ENCODE measurements at places on chromosomes 2 and 18.

DNA sequence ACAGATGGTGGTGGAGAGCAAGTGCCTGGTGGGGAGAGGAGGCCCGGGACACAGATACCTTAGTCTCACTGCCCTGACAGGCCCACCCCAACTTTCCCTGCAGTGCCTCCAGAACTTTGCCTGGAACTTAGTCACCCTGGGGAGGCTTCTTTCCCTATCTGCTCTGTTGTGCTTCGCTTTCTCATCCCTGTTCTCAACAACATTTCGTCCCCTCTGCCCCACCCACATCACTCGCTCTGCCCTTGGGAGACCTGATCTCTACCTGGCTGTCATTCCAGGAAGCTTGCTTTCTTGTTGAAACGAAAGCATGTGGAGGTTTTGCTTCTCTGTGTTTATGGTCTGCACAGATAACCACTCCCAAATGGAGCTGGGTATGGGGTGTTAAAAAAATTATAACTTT lies 93.8 kb downstream of the PRKCE start:
- no peak for DNase-seq

DNA sequence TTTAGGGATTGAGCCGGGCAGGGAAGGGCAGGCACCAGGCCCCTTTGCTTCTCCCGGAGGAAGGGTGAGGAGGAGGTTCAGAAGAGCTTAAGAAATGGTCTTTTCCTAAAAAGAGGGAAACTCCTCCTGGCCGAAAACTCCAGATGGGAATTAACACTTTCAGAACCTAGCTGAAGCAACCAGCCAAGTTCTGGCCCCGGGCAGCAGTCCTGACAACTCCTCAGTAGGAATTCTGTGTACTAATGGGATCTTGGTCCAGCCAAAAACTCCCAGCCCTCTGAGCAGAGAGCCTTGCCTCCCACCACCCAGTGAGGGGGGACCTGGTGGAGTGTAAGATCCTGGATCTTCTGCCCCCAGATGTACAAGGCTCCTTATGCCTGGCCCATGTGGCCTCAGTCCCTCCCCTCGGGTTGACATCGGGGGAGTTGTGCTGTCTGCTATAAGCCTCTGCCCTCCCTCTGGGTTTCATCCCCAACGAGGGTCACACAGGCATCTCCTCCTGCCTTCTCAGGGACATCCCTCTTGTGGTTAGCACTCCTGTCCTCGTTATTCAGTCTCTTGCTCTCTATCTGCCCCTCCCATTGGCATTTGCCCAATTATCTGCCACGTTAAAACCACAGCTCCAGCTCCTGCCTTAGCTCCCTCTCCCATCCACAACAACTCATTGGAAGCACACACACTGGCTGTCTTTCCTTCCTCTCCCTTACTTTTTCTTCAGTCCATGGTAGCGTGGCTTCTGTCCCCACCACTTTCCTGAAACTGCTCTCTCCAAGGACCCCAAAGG lies 184.6 kb downstream of the CYP26B1 start:
- no peak for DNase-seq

GRCh38 chr2:44771522-44771921 lies 170.0 kb upstream of the SIX3 start:
- DNase-seq = no peak

DNA sequence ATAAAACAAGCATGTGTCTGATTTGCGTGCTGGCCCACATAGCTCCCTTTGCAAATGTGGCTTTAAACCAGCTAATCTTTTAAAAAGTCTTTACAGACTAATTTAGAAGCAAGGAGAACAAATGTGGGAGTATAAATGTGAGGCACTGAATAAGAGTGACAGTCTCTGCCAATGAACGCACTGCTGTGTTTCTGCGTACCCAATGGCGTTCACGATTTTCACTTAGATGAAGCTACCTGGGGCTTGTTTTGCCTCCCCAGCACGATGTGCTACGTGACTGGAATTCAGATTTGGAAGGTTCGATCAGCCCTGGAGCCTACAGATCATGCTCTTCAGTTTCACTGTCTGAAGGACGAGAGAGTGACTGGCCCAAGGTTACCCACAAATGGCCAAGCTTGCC lies 10.8 kb upstream of the CRACDL start:
- DNase-seq = no peak

GRCh38 chr2:181332044-181332605 lies 125.1 kb upstream of the ITGA4 start:
- DNase-seq = no peak

DNA sequence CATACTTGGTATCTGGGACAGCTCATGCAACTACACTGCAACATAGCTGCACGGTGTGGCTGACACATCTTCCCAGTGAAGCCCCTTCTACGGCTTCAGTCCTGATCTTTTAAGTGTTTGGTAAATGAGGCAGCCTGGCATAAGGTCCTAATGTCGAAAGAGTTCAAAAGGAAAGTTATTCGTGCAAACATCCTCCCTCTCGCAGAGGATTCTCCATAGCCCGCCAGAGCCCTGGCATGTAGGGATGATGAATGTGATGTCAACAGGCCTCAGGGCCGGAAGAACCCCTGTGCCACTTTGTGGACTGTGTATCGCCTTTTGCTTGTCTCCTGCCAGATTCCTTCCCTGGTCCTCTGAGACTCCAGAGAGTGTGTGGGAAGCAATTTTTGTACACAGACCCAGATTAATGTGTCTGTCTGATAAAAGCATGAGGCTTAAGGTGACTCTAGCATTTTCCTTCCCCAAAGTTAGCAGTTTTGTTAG lies 88.5 kb downstream of the SOCS6 start:
- no peak for DNase-seq

DNA sequence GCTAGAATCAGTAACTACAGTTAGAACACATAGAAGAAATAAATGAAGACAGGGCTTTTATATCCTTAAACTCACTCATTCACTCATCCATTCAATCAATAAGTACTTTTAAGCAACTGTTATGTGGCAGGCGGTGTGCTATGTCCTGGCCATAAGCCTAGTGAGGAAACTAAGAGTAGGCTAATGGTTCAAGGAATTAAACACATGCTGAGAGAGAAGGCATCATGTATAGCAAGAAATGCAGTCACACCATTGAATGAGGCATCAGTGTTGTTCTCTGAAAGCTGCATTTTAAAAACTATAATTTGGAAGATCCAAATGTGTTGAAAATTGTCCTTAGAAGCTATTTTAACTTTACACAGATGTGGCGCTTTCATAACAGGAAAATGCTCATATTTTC lies 86.5 kb upstream of the DTNA start:
- DNase-seq = no peak

GRCh38 chr2:54048117-54048785 lies 67.2 kb upstream of the ACYP2 start:
- no peak for DNase-seq

DNA sequence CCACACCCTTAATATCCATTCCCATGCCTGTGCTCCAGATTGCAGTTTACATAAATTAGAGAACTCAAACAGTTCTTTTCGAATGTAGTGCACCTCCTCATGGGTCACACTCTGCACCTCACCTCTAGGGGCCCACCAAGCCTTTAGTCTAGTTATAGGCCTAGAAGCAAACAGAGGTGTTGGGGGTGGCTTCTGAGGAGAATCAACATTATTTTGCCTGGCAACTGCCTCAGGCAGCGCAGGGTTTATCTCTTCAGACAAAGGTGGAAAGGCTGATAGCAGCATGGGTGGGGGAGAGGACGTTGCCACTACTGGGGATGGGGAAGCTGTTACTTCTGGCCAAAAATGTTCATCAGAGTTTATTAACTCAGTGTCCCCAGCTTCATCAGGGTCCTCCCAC lies 5.0 kb upstream of the GYPC start:
- no peak for DNase-seq

- DNase-seq = no peak
Measured at GRCh38 chr18:6323319-6323889, 91.3 kb downstream of the L3MBTL4 start.

DNA sequence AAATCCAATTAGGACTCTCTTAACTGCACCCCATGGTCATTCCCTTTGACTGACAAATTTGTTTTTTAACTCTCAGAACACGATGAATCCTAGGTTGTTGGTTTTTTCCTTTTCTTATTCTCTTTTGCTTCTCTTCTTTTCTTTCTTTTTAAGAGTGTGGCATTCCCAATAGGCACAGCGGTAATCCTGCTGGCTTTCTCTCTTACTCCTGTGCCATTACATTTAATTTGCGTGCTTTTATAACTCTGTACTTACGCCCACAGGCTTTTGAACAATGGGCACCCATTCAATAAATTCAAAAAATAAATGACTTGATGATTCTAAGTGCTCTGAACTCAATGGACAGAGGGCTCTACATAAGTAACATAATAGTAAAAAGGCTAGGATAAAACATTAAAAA lies 189.0 kb upstream of the SMAD7 start:
- peak; percentile 18 for DNase-seq

DNA sequence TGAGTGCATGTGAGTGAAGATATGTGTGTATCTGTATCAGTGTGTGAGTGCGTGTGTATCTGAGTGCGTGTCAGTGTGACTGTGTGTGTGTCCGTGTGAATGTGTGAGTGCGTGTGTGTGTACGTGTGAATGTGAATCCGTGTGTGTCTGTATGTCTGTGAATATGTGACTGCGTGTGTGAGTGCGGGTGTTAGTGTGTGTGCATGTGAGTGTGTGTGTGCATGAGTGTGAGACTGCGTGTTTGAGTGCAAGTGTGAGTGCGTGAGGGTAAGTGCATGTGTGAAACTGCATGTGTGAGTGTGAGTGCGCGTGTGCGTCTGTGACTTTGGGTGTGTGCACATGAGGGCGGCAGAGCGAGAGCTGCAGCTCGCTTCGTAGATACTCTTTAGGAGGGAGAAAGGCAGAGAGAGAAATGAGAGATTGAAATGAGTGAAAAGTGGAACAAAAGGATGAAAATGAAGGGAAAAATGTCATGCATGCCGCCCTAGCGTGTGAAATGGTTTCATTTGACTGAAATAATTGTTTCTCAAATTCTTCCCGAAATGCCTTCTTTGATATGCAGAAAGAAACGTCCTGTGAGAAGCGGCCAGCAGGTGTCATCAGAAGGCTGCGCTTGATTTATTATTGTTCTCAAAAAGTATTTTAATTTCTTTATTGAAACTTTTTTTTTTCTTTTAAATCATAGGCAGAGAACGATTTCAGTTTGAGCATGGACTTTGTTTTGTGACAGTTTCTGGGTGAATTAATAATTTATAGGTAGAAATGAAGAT lies 25.6 kb downstream of the ZNF407 start:
- no peak for DNase-seq

DNA sequence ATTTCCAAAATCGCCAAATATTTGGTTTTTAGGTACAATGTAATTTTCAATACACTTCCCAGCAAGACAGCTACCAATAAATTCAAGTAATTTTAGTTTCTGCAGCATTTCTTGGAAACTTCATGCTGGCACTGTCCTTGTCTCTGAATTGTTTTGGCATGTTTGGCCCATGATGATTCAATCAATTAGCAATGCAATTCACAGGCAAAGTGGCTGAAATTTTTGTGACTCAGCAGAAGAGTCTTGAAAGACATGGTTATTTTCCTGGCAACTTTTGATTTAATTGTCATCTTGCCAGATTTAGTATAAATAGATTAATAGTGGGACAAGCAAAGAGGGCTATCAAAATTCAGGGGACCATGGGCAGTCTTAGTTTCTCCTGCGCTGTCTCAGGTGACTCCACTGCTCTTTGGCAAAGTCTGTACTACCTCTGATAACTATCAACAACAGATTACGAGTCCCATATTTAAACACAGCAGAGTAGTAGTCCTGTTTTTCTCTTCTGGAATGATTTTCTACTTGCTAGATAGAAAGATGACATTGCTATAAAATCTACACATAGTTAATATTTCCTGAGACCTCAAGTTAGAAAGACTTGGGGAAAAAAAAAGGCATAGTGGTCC lies 88.9 kb upstream of the CYP26B1 start:
- no peak for DNase-seq

- no peak for DNase-seq
Measured at GRCh38 chr18:6382963-6383362, 31.7 kb downstream of the L3MBTL4 start.

DNA sequence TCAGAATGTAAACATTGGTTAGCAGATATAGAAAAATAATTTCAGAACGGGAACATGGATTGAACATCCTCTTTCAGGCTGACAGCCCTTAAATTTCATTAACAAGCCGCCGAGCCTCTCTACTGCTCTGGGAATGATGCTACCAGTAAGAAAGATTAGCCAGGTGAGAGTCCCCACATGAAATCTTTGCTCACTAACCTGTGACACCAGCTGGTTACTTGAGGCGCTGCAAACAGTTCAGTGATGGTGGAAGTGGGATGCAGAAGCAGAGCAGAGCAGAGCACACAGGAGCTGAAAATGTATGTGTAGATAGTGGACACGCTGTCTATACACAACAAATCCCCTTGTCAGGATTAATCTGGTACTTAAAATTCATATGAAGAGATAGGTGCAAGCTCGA lies 721.1 kb downstream of the DPP10 start:
- no peak for DNase-seq

DNA sequence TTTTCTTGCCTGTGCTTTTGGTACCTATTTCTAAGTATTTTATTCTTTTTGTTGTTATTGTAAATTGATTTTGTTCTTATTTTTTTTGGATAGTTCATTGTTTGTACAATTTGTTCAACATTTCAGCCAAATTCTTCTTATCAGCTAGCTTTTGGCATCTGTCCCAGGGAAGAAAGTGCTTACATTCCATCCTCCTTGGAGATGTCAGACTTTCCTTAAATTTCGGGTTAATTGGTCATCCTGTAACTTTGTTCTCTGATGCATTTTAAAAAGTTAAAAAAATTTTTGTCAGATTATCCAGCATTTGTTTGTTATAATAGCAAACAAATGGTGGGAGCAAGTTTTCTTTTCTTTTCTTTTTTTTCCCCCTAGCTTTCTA lies 60.3 kb downstream of the PTH2R start:
- no peak for DNase-seq

DNA sequence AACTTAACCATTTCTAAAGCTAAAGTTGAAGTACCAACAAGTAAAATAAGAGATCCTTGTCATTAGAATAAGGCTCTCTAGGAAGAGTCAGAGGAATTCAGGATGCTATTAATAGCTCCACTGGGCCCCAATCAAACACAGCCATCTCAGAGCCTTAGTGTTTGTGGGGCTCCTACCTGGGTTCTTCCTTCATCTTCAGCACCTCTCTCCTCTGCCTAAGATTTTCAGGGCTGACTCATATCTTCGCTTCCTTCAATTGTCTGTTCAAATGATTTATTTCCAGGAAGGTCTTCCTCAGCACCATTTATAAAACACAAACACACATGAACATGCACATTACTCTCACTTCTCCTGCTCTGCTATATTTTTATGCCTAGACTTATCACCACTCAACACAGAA lies 119.5 kb downstream of the COL6A3 start:
- no peak for DNase-seq

Data from NCI-H2081 treated with DMSO at 0.1 percent for 48 hours (cell line).